AG04450 (cell line): ENCODE measurements at places on chromosomes 7 and 10. TPM values are rescaled to one million over a fixed set of nuclear protein-coding genes. Genes with fewer than 3 reads are reported as not detected.

DNA sequence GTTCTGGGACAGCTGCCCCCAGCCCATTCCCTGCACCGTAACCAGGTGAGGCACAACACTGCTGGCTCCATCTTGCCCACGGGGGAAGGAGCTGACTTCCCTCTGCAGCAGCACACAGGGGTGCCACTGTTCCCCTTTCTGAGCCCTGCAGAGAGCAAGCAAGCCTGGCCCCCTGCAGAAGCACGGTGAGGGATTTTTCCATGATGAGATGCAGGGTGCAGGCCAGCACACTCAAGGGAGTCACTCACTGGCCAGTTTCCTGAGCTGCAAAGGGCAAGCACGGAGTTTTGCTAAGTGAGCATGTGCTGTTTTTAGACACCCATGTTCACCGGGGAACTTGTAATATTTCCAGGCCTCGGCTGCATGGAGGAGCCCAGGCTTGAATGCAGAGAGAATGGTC lies 176.6 kb downstream of the PIP4K2A start:
- DNase-seq = no peak

Gene MYO1G
- not detected in 2 replicates for polyA plus RNA-seq

DNA sequence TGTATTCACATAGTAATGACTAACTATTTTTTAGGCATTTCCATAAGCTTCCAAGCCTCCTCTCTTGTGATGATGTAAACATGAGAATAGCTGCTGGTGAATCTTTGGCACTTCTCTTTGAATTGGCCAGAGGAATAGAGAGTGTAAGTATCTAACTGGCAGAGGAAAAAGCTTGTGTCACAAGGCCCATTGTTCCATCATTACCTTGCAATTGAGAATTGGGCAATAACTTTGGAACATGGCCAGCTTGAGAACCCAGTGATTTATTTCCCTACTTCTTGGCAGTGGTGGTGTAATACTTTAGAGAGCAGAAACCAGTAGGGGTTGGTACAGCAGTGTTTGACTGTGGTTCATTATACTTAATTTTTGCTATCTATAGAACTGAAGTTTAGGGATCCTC lies 12.0 kb downstream of the IFRD1 start:
- DNase-seq = no peak

GRCh38 chr7:152553671-152554317 lies 118.0 kb upstream of the KMT2C start:
- no peak for DNase-seq

DNA sequence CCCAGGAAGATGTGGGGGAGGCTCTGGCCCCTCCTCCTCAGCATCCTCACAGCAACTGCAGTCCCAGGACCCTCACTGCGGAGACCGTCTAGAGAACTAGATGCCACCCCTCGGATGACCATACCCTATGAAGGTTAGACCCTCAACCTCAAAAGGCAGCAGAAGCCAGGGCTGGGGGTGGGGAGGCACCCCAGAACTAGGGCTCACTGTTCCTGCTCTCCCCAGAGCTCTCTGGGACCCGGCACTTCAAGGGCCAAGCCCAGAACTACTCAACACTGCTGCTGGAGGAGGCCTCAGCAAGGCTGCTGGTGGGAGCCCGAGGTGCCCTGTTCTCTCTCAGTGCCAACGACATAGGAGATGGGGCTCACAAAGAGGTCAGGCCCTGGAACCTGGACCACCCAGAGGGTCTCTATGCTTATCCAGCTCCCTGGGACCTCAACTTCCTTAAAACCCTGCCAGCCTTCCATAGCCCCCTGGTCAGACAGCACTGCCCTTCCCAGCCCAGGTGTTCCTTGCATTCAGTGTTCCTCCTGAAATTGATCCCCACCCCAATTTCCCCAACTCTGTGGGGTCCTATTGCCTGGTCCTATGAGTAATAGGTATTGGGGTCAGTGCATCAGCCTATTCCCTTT lies 3.7 kb downstream of the SEMA4G start:
- DNase-seq = no peak

Gene SLC18A3
- polyA plus RNA-seq = not detected in 2 replicates

DNA sequence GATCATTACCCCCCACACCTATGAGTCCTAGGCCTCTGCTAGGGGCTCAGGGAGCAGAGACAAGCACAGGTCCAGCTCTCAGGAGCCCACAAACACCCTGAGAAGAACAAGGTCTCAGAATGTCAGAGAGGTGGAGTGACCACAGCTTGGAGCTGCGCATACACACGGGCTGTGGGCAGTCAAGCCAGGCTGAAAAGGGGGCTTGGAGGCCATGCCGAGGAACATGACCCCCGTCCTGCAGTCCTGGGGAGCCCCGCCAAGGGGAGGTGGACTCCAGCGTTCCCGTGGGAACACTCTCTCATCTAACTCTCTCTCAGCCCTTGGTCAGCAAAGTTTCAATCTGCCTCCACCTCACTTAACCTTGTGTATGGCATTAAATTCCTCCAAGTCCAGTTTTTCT lies 7.8 kb upstream of the MMP21 start:
- no peak for DNase-seq
